Stimulated activated CD8-positive, alpha-beta memory T cell treated with anti-CD3 and anti-CD28 coated beads, Interleukin-4, amount 100 ng/mL, for 4 hours (primary cell): ENCODE measurements at places on chromosomes 4 and X.

DNA sequence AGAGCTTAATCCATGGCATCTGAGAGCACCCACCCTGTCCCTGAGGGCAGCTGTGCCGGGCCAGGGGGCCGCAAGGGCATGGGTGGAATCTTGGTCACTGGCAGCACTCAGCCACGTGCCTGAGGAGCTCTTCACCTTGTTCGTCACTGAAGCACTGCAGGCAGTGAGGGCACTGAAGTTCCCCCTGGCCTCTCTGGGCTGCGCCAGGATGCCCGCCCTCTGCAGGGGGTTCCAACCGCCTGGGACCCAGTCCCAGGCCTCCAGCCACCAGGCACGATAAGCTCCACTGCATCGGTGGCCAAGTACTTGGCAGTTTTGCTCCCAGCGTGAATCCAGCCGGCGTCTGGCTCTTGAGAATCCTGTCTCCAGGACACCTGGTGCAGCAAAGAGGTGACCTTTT lies 96.4 kb upstream of the MED14 start:
- no peak for DNase-seq

DNA sequence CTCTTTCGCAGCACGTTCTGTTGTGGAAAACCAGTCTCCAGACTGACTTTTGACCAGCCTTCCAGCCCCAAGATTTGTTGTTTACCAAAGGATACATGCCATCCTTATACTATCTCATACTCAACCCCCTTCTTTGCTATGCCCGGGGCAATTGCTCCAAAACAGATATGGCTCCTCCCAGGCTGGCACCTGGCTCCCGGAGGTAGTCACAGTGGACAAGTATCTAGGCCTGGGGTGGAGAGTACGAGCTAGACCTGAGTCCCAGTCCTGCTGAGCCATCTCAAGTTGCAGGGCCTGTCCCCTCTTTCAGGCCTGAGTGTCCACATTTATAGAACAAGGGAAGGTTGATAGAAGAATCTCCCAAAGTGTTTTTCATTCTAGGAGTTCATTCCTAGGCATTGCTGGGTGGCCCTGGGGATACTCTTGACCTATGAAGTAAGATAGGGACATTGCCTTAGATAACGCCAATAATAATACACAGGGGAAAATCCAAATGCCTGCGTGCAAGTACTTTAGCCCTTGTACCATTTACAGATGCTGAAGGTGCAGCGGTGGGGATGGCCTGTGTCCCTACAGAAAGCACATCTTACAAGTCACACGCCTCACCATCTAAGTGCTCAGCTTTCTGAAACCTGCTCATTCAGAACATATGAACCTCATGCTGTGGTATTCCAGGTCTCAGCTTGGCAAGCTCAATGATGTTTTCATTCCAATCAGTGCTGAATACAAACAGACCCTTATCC lies 136.7 kb upstream of the MAMLD1 start:
- no peak for DNase-seq

GRCh38 chr4:82090717-82091116 lies 283.1 kb downstream of the HNRNPD start:
- no peak for DNase-seq

GRCh38 chr4:15402146-15402545 lies 25.7 kb upstream of the C1QTNF7 start:
- DNase-seq: no peak

DNA sequence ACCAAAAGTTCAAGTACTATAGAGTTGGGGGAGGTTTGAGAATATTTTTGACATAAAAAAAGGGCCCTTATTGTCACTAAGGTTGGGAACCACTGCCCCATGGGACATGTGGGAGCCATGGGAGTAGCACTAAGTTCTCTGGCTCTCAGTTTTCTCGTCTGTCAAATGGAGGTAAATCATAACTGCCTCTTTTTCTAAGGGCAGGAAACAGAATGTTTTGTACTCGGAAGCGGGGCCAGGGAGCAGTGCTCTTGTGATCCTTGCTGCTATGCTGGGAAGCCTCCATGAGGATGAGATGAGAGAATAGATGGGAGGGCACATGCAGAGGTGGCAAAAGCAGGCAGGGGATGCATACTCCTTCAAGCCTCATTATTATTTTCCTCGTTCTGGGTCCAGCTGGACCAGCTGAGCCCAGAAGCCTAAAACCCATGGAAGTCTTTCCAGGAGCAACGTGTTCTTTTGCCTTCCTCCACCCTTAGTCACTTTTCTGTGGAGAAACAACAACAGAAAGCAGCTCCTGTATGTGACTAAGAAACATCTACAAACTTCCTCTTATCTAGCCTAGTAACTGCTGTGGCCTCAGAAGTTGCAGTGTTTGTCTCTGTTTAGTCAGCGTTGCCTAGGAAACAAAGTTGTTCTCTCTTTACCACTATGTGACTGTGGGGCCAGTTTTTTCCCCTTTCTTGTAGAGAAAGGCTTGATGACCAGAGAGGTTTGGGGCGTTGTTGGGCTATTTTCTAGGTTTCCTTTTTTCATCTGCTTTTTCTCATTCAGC lies 64.8 kb downstream of the TSC22D3 start:
- DNase-seq: no peak
